Activated naive CD8-positive, alpha-beta T cell treated with anti-CD3 and anti-CD28 coated beads, Interleukin-2, amount 50 U/mL, for 24 hours (primary cell): ENCODE measurements at places on chromosomes 2 and 18.

DNA sequence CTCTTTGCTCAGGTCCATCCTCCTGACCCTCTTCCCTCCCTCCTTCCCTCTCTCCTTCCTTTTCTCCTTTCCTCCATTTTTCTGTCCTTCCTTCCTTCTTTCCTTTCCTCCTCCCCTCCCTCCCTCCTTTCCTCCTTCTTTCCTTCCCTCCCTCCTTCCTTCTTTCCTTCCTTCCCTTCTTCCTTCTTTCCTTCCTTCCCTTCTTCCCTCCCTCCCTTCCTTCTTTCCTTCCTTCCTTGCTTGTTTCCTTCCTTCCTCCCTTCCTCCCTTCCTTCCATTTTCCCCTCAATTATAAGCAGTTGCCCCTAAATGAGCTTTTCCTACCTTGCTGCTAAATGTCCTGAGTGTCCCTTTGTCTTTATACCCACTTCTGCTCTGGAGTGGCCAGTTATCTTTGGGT, 103.3 kb downstream of the NDUFA10 start:
- no peak overlapping the region for H3K27ac ChIP-seq
- peaks cover 3% of the 10 kb centered on the region for H3K4me1 ChIP-seq
- DNase-seq, result no peak
- H3K36me3 ChIP-seq, result no peaks in the 10 kb centered on the region
- H3K4me3 ChIP-seq, result no peak overlapping the region

- DNase-seq, result no peak
- H3K36me3 ChIP-seq, result no peaks in the 10 kb centered on the region
- no peak overlapping the region for H3K27ac ChIP-seq
Measured at GRCh38 chr18:27717816-27718215, 459.1 kb downstream of the CDH2 start.

DNA sequence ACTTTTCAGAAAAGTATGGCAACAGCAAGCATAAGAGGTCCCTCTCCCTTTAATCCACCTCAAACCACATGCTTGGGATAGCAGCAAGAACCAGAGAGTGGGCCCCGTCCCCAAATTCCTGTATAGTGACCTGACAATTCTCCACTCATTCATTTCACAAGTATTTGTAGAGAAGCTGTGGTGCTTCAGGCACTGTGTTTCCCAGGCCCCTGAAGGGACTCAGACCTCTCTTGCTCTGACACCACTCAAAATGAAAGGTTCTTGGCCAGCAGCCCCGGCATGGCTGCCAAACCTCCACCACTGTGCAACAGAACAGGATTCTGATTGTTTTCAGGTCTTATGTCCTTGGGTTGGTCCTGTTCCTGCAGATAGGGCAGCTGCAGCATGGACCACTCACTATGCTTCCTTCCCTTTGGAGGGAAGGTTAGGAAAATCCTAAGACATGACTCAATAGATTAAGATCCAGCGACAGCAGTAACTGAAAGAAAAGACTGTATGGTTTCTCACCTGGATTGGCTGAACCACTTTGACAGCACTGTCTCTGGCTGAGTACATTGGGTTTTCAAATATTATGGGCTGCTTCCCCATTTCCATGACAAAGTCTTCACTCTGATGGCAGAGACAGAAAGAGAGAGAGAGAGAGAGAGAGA, 67.6 kb downstream of the DHRS9 start:
- H3K27me3 ChIP-seq, result no peaks in the 10 kb centered on the region
- no peaks in the 10 kb centered on the region for H3K4me1 ChIP-seq
- no peaks in the 10 kb centered on the region for H3K36me3 ChIP-seq
- no peak overlapping the region for H3K27ac ChIP-seq
- H3K4me3 ChIP-seq, result no peak overlapping the region

- H3K4me3 ChIP-seq, result no peak overlapping the region
- H3K36me3 ChIP-seq, result no peaks in the 10 kb centered on the region
- peaks cover 6% of the 10 kb centered on the region for H3K27me3 ChIP-seq
- DNase-seq, result no peak
- no peak overlapping the region for H3K27ac ChIP-seq
Measured at GRCh38 chr2:234978466-234979203, 26.8 kb downstream of the SH3BP4 start.

DNA sequence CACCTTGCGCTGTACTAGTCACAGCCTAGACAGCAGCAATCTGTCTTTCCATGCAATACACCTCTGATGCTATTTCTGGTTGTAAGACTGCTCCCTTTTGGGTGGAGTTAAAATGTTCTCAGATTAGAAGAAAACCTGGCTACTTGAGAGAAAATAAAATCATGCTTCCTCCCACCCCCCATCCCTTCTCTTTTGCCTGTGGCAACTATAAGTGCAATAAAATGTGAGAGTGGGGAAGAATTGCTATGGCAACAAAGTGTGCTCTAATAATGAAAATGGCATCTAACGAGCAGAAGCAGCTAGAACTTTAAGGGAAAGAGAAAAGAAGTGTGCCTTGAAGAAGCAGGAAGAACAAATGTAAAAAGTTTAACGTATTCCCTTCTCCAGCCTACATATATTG, 464.2 kb upstream of the FSHR start:
- DNase-seq, result no peak
- no peaks in the 10 kb centered on the region for H3K36me3 ChIP-seq
- H3K4me3 ChIP-seq, result no peak overlapping the region
- no peaks in the 10 kb centered on the region for H3K4me1 ChIP-seq
- no peak overlapping the region for H3K27ac ChIP-seq

- no peaks in the 10 kb centered on the region for H3K36me3 ChIP-seq
- no peak for DNase-seq
- H3K4me3 ChIP-seq, result no peak overlapping the region
- H3K4me1 ChIP-seq, result no peaks in the 10 kb centered on the region
- H3K27ac ChIP-seq, result no peak overlapping the region
Measured at GRCh38 chr2:160254189-160254762, 54.2 kb upstream of the ITGB6 start.

GRCh38 chr2:205589479-205589878, 92.8 kb upstream of the NRP2 start:
- H3K36me3 ChIP-seq, result no peaks in the 10 kb centered on the region
- no peaks in the 10 kb centered on the region for H3K4me1 ChIP-seq
- DNase-seq, result no peak
- H3K27ac ChIP-seq, result no peak overlapping the region

DNA sequence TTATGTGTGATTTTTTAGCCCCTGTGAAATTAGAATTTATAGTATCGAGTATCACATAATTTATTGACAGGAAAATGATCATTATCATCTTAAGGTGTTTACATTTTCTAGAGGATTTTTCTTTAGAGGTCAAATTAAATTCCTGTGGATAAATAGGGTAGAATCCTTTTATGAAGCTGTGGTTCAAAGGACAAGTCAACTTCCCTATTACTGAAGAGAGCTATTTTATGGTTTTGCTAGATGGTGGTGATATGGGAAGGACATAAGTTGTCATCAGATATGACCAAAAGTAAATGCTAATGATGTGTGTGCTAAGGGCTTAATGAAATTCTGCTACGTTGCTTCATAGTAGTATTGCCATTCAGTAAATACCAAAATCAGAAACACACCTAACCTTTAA, 80.1 kb downstream of the EML4 start:
- no peaks in the 10 kb centered on the region for H3K27me3 ChIP-seq
- H3K4me1 ChIP-seq, result peaks cover 42% of the 10 kb centered on the region
- DNase-seq, result no peak
- no peak overlapping the region for H3K27ac ChIP-seq

GRCh38 chr18:30132959-30133358, 909.6 kb downstream of the DSC3 start:
- no peaks in the 10 kb centered on the region for H3K36me3 ChIP-seq
- no peaks in the 10 kb centered on the region for H3K4me1 ChIP-seq
- no peak for DNase-seq
- no peaks in the 10 kb centered on the region for H3K27me3 ChIP-seq
- no peak overlapping the region for H3K4me3 ChIP-seq

DNA sequence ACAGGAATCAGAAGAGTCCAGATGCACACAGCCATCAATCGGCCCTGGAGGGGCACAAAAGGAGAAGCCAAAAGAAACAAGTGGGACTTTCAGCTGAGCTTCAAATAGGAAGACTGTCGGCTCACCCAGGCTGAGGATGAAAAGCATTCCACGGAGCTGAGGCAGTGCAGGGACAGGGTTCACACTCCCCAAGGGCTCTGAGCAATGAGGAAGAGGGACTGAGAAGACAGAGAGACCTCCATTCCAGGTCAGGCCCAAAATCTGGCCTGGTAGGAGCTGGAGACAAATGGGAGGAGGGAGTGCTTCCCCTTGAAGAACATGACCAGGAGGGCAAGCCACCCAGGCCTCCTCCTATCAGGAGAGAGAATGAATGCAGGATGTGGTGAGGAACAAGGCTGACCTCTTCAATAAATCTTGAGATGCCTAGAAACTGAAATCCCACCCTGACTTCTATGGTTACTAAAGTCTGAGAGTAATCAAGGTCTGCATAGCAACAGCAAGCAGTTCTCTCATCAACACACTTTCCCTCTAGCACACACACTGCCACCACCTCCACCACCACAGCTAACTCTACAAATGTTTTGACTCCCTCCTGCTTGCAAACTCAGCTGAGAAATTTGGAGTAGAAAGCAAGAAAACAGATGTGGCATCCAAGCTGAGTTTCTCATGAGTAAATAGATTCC, 434.4 kb downstream of the TNS1 start:
- H3K27ac ChIP-seq, result no peak overlapping the region
- no peak overlapping the region for H3K4me3 ChIP-seq
- no peaks in the 10 kb centered on the region for H3K27me3 ChIP-seq
- H3K4me1 ChIP-seq, result no peaks in the 10 kb centered on the region

GRCh38 chr2:51218047-51218446, 186.1 kb upstream of the NRXN1 start:
- no peak for DNase-seq
- no peaks in the 10 kb centered on the region for H3K27me3 ChIP-seq
- H3K27ac ChIP-seq, result no peak overlapping the region
- H3K36me3 ChIP-seq, result no peaks in the 10 kb centered on the region
- H3K4me1 ChIP-seq, result no peaks in the 10 kb centered on the region
- no peak overlapping the region for H3K4me3 ChIP-seq

DNA sequence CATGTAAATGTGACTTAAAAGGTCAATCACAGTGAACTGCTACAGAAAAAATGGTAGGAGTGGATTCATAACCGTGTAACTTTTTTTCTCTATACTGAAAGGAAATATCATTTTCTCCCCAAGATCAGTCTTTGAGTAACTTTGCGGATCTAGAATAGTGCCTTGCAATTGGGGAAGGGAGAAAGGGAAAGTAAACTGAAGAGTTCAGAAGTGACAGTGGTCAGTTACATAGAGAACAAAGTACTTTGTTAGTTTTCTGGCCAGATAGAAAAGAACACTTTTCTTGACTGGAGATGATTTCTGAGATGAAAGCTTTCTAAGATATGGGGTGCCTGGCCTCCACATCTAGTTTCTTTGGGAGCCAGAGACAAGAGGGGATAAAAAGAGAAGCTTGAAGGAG, 26.6 kb downstream of the PARD3B start:
- H3K27me3 ChIP-seq, result peaks cover 2% of the 10 kb centered on the region
- H3K4me3 ChIP-seq, result no peak overlapping the region
- peaks cover 9% of the 10 kb centered on the region for H3K4me1 ChIP-seq
- no peaks in the 10 kb centered on the region for H3K36me3 ChIP-seq
- DNase-seq, result no peak
- H3K27ac ChIP-seq, result no peak overlapping the region

GRCh38 chr18:11269257-11269656, 119.9 kb upstream of the PIEZO2 start:
- peaks cover 1% of the 10 kb centered on the region for H3K36me3 ChIP-seq
- no peak overlapping the region for H3K4me3 ChIP-seq
- no peak for DNase-seq
- peaks cover 3% of the 10 kb centered on the region for H3K27me3 ChIP-seq
- H3K4me1 ChIP-seq, result no peaks in the 10 kb centered on the region

DNA sequence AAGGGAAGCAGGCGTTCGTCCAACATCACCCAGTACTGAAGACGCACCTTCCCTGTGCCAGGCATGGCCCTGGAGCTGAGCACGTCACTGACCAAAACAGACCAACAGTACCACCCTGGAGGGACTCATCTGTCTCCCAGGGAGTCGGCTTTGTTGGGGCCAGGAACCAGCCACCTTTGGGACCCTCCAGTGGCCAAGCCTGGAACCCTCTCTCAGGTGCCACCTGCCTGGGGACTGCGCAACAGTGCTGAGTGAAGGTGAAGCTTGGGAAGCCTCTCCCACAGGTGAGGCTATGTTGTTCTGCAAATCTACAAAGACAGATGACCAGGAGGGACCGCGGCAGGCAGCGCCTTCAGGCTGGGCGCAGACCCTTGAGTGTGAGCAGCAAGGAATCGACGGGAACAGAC, 91.4 kb upstream of the OTOS start:
- no peak overlapping the region for H3K4me3 ChIP-seq
- H3K27me3 ChIP-seq, result peaks cover 10% of the 10 kb centered on the region
- no peak overlapping the region for H3K27ac ChIP-seq
- peaks cover 4% of the 10 kb centered on the region for H3K4me1 ChIP-seq

GRCh38 chr18:48975120-48975816, 24.5 kb upstream of the SMAD7 start:
- DNase-seq, result peak; percentile 14
- H3K36me3 ChIP-seq, result no peaks in the 10 kb centered on the region
- peak overlapping the region; percentile 49 for H3K27ac ChIP-seq
- peak overlapping the region; percentile 63 for H3K4me3 ChIP-seq
- H3K4me1 ChIP-seq, result peaks cover 22% of the 10 kb centered on the region

- H3K27me3 ChIP-seq, result no peaks in the 10 kb centered on the region
- H3K4me3 ChIP-seq, result no peak overlapping the region
- no peaks in the 10 kb centered on the region for H3K36me3 ChIP-seq
- peaks cover 7% of the 10 kb centered on the region for H3K4me1 ChIP-seq
Measured at GRCh38 chr2:127158614-127159290, 51.8 kb upstream of the BIN1 start.

GRCh38 chr18:56977771-56978170, 169.1 kb upstream of the BOD1L2 start:
- no peaks in the 10 kb centered on the region for H3K27me3 ChIP-seq
- no peak for DNase-seq
- H3K36me3 ChIP-seq, result peaks cover 6% of the 10 kb centered on the region
- no peaks in the 10 kb centered on the region for H3K4me1 ChIP-seq
- H3K4me3 ChIP-seq, result no peak overlapping the region

- no peak for DNase-seq
- H3K27ac ChIP-seq, result no peak overlapping the region
- H3K4me3 ChIP-seq, result no peak overlapping the region
- no peaks in the 10 kb centered on the region for H3K4me1 ChIP-seq
Measured at GRCh38 chr2:180781276-180781675, 199.1 kb upstream of the UBE2E3 start.

- H3K36me3 ChIP-seq, result no peaks in the 10 kb centered on the region
- no peak overlapping the region for H3K4me3 ChIP-seq
- no peak overlapping the region for H3K27ac ChIP-seq
- no peaks in the 10 kb centered on the region for H3K27me3 ChIP-seq
Measured at GRCh38 chr18:24475926-24476589, 15.6 kb downstream of the HRH4 start.

- no peak for DNase-seq
- H3K27me3 ChIP-seq, result no peaks in the 10 kb centered on the region
- no peak overlapping the region for H3K4me3 ChIP-seq
- H3K36me3 ChIP-seq, result no peaks in the 10 kb centered on the region
Measured at GRCh38 chr2:102950371-102950946, 188.6 kb downstream of the TMEM182 start.
